ENCODE measurements at places on chromosomes 2 and 18.

- no peak for DNase-seq
These were observed 84.1 kb upstream of the NCKAP5 start for GRCh38 chr2:133652398-133652797.

DNA sequence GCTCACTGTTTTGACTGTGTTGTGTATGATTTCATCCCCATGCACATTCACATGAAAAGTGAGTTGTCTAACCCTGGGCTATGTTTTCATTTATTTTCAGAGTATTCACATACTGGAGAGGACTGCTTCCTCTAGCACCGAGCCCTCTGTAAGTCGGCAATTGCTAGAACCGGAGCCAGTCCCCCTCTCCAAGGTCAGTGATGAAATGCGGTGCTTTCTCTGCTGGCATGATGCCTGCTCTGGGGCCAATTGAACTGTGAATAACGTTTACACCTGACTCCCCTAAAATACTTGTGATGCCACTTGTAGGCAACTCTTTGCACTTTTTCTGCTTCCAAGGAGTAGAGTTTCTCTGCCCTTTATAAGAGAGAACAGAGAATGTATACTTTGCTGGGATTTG lies 126.9 kb downstream of the PRKRA start:
- no peak for DNase-seq

DNA sequence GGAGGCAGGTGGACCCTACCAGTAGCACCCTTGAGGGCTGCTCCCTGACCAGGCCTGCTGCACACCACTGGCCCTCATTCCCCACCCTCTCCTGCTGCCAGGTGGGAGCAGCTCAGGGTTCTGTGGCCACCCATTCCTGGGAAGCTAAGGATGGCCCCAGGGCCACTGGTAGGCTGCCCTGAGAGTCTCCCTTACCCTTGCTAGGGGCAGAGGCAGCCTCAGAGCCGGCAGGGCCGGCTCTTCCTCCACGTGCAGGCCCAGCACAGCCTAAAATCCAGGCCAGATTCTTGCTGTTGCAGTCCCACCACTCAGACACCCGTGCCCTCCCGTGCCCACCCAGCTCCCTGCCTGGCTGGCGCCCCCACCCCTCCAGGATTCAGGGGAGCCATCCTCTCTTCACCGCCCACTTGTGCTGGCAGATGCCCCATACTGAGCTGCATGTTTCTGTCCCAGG lies 199.0 kb downstream of the EIPR1 start:
- DNase-seq: no peak

GRCh38 chr2:207635468-207636200 lies 10.4 kb upstream of the METTL21A start:
- DNase-seq: no peak

GRCh38 chr2:69057660-69058059 lies 44.7 kb downstream of the ANTXR1 start:
- no peak for DNase-seq

DNA sequence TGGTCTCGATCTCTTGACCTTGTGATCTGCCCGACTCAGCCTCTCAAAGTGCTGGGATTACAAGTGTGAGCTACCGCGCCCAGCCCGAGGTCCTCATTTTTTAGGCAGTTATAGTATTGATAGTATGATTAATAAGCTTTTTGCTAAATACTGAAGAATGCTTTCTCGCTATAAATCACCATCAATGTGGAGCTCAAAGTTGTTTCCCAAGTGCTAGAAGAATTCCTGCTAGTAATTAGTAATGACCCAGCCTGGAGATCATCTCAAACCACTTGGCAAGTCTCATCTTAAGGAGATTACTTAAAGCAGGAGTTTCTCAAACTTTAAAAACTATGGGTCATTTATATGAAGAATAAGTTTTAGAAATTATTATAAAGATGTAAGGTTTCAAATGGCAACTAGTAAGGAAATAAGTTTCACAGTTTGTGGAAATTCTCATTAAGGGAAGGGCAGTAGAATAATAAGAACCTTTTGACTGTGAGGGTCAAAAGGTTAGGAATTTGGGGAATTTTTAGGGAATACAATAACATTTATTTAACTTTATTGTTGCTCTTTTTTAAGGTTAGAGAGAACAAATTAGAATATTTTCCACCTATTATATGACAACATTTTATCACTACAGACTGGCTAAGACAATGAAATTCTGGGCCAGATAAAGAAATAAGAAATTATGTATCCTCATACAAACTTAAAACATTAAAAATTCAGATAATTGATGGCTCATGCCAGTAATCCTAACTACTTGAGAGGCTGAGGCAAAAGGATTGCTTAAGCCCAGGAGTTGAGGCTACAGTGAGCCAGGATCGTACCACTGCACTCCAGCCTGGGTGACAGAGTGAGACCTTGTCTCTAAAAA lies 148.6 kb upstream of the MAP3K20 start:
- no peak for DNase-seq

GRCh38 chr2:33528441-33528950 lies 52.0 kb downstream of the RASGRP3 start:
- DNase-seq: no peak

GRCh38 chr2:119085613-119086012 lies 72.9 kb downstream of the C1QL2 start:
- no peak for DNase-seq

DNA sequence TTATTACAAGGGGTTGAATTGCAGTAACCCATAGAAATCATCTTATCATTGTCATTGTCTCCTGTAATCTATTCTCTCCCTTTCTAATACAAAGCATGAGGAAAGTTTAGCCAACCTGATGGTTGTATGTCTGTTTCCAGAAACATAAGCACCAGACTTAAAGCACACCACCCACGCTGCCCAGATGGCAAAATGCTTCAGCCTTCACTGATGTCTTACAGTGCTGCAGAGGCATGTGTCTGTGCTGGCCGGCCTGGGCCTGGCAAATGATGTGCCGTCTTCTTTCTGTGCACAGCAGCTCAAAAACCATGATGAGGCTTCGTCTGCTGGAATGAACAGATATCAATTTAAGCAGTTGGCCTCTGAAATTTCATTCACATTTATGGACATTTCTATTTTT lies 443.0 kb upstream of the RGPD4 start:
- DNase-seq: no peak

DNA sequence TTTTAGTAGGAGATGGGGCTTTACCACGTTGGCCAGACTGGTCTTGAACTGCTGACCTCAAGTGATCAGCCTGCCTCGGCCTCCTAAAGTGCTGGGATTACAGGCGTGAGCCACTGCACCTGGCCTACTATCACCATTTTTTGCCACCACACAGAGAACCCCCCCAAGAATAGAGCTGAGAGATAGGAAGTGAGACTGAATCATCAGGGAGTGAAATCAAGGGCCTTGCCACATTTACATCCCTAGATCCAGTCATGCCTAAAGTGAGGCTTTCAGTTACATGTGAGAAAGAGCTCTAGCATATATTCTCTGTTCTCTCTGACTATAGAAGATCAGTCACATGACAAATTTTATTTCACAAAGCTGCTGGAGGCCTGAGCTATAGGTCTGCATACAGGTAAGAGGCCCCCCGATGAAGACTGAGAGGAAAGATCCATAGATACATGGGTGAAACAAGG lies 28.0 kb upstream of the KCMF1 start:
- DNase-seq: no peak

DNA sequence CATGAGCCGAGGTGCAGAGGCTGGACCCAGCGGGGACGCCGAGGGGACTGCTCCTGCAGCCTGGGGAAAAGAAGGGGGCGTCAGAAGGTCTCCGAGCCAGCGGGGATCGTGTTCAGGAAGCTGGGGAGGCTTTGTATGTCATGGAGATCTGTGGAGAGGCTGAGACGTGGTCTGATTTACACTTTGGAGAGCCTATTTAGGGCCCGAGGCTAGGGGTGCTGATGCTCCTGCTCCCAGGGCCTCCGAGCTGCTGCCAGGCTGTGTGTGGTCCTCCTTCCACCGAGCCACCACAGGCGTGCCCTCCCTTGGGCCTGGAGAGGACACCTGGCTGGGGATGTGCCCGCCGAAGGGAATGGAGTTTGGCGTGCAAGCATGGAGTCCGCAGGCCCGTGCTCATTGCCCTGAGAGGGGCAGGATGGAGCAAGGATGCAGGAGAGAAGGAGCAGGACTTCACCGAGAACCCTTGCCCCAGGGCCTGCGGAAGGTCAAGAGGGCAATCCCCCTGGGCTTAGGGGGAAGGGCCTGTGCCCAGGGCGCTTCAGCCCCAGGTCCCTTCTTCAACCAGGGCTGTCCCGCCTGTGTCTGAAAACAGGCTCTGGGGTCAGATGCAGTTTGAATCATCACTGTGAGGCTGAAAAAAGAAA lies 252.5 kb downstream of the VAPA start:
- DNase-seq: no peak

GRCh38 chr2:119255760-119256581 lies 32.3 kb downstream of the STEAP3 start:
- DNase-seq: no peak

- no peak for DNase-seq
These were observed 26.1 kb upstream of the ROCK2 start for GRCh38 chr2:11370377-11371091.

- no peak for DNase-seq
These were observed 111.2 kb downstream of the PMAIP1 start for GRCh38 chr18:60010984-60011383.

DNA sequence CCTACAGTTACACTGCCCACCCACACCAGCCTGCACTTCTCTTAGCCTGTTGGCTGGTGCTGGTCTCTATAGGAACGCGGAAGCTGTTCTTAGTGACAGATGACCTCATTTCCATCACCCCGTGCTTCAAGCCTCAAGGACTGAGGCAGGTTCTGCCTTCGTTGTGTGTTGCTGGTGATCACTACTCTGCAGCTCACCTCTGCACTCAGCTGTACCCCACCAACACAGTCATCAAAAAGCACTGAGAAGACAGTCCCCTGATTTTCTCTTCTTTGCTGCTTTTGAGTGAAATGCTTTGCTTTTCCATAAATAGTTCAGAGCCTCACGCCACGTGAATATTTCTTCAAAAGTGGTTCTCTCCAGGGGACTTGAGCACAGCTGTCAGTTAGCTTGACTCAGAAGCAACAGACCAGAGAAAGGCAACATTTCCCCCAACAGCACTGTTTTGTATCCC lies 225.7 kb upstream of the CCDC150 start:
- DNase-seq: peak; percentile 19

- no peak for DNase-seq
These were observed 350.9 kb upstream of the CDH20 start for GRCh38 chr18:60982329-60982695.

GRCh38 chr2:104388296-104388695 lies 465.6 kb upstream of the POU3F3 start:
- DNase-seq: no peak

- no peak for DNase-seq
These were observed 85.3 kb downstream of the AGAP1 start for GRCh38 chr2:235579128-235579527.

DNA sequence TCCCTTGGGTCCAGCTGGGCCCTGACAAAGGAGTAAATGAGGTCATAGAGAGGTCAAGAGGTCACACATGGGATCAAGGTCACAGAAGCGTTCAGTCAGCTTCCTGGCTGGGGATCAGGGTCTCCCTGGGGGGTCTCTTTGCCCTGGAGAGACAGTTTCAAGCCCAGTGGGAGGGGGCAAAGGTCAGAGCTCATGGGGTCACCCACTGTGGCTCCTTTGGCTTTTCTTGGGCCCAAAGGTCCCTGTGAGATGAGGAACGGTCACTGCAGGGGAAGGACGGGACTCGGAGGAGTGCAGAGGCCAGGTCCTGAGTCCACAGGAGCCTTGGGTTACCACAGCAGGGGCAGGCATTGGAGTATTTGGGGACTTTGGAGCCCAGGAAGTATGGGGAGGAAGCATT lies 30.7 kb upstream of the ANKRD62 start:
- no peak for DNase-seq

GRCh38 chr18:50558157-50558556 lies 1.7 kb upstream of the MAPK4 start:
- DNase-seq: no peak

GRCh38 chr2:62305421-62306176 lies 109.7 kb downstream of the B3GNT2 start:
- DNase-seq: no peak

GRCh38 chr2:20190876-20191713 lies 33.8 kb downstream of the SDC1 start:
- DNase-seq: no peak

- no peak for DNase-seq
These were observed 278.2 kb downstream of the SOX11 start for GRCh38 chr2:5970347-5970746.

DNA sequence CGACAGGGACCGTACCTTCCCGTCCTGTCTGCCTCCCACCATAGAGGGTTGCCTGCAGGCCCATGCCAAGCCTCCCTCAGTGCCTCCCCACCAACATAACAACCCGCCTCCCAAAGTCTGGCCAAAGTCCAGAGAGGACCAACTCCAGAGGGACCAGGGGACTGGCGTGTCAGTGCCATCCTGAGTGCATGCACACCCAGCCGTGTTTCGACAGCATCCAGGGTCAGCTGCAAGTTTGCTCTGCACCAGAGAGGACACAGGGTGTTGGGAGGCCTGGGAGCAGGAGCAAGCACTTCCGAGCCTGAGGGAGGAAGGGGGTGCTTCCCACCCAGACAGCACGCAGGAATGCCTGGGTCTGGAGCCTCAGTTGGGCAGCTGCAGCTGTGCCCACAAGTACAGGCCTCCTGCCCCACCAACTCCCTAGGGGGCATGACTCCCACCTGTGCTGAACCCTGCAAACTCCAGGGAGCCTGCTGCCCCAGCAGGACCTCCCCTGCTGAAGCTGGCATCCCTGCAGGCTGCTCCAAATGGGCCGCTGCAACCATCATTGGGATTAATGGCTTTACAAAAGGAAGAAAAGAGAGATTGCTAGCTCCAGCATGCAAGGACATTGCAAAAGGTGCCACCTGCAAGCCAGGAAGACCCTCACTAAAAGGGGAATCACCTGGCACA lies 618.1 kb upstream of the FSHR start:
- DNase-seq: no peak

DNA sequence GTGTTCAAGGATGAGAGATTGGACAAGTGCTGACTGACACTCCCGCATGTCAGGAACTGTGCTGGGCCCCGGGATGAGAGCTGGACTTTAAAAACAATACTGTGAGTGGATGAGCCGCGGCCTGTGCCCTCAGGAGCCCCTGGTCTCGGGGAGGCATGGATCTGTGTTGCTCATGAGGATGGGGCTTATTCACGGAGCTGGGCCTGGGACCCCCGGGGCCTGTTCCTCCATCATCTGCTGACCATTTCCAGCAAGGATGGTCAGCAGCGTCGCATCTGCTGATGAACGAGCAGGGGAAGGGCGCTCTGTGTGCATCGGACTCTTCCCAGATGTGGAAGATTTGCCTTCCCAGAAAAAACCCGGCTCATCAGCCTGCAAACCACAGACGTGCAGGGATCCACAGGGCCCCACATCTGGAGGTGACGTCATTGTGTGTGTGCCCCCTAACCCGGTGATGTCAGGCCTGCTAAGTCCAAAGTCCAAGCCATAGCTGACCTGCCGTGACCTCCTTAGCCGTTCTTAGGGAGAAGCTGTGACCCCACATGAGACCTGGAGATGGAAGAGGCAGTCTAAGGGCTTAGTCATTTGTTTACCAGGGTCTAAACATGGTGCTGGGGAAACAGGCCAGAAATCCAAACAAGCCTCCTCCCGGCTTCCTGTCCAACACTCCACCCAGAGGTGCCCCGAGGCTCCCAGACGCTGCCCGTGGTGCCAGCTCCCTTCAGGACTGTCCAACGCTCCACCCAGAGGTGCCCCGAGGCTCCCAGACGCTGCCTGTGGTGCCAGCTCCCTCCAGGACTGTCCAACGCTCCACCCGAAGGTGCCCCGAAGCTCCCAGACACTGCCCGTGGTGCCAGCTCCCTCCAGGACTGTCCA lies 143.9 kb downstream of the PXDN start:
- peak; percentile 11 for DNase-seq

- DNase-seq: no peak
These were observed 2.3 kb upstream of the CRYBA2 start for GRCh38 chr2:218995561-218995960.
